Activated effector memory CD4-positive, alpha-beta T cell treated with anti-CD3 and anti-CD28 coated beads, Interleukin-2, amount 50 U/mL, for 16 hours (primary cell): ENCODE measurements at places on chromosomes 4 and X.

DNA sequence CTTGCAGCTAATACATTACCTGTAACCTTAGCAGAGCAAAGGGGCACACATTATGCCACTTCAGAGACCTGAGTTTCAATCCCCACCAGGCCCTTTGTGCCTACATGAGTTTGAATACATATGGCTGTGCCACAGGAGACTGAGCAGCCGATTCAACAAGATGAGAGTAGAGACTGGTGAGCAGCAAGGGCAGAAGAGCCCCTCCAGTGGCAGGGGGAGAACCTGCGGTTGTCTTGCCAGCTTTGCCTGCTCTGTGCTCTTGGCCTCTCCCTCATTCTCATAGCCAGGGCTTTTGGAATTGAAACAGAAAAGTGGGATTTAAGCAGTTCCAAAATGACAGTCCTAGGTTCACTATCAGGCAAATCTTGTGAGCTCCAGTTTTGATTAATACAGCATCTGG, 52.3 kb upstream of the CLNK start:
- no peak for DNase-seq

- DNase-seq: no peak
Measured at GRCh38 chr4:88752754-88753153, 55.1 kb upstream of the NAP1L5 start.

- no peak for DNase-seq
Measured at GRCh38 chr4:88419874-88420273, 37.0 kb upstream of the HERC5 start.

DNA sequence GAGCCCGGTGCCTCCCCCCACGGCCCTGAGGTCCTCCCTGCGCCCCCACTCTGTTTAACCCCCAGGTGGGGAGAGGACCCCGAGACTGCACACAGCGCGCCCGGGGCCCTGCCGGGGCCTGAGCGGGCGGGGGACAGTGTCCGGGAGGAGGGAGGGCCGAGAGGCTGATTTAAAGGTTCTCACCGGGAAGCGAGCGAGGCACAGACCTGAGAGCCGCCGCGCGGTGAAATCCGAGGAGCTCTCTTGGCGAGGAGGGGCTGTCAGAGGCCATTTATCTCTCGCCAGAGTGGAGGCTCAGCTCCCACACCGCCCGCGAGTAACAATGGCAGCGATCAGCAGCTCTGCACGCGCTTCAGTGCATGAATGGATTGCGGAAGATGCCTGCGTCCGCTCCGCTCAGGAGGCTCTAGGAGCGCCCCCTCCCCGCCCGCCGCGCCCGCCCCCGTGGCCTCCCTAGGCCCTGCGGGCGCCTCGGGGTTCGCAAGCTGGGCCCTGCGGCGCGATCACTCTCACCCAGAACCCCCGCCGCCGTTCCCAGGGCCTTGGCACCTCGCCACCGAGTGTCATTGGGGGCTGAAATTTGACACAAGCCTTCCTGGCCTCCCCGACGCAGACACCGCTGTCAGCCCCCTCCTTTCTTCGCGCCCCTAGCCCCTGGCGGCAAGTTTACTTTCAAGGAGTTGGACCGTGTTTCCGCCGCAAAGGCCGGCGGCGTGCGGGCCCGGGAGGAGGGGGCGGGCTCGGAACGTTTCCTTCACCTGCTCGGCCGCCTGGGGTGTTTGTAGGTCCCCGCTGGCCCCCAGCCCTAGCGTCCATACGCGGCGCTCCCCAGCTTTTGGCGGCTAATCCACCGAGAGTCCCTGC, 48.7 kb upstream of the BCOR start:
- peak; percentile 73 for DNase-seq

DNA sequence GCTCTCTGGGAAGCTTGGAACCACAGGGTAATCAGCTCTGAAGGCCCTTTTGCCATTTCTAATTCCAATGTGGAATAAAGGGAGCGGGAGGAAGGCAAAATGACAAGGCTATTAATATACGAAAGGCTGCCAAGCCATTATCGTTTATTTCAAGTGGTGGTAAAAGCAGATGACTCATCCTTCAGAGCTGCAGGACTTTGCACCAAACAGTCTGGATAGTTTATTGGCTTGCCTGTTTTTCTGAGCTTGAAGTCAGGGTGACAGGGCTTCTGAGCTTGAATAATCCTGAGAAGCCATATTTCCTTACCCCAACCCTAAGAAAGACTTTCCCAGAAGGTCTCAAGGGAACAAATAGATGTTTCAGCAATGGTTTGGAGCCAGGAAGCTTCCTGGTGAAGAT, 7.7 kb upstream of the GABRE start:
- no peak for DNase-seq

DNA sequence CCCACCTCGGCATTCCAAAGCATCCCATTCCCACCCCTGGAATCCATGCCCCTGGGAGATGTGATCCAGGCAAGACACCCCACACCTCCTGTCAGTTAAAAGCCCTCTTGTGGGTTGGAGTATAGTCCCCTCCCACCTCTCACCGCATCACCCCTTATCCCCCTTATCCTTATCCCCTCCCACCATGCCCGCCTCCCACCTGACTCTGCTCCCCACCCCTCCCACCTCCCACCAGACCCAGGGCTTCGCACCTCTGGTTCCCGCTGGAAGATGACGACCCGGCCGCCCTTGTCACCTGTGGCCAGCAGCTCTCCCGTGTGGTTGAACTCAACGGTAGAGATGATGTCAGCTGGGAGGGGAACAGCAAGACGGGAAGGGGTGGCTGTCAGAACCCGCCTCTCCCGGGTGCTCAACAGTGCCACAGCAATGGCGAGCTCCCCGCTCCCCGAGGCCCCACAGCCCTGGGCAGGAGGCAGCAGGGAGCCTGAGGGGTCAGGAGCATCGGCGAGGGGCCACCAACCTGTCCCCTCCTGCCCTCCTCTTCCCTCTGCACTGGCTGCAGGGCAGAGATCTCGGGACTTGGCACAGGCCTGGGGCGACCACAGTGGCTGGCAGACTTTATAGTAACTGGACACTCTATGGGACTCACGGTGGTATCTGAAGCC, 91.5 kb downstream of the PPP2R2C start:
- no peak for DNase-seq

DNA sequence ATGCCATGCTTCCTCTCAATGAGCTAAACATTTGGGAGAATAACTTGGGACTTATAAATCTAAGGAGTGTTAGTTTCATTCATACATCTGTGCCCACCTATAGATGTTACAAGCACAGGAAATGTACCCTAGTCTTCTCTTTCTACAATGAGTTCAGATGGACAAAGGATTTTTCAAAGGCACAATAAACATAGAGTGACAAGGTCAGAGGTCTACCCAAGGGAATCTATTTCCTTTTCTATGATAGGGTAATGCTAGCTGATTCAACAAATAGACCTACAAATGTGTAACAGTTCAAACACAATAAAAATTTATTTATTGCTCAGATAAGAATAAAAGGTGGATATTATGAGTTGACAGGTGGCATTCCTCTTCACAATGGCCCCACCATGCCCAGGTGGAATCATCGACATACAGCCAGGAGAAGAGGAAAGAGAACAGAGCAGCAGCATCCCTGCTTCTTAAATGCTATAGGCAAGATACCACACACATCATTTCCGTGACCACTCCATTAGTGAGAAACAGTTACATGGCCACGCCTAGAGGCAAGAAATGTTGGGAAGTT, 421.8 kb downstream of the HNRNPD start:
- DNase-seq: no peak

DNA sequence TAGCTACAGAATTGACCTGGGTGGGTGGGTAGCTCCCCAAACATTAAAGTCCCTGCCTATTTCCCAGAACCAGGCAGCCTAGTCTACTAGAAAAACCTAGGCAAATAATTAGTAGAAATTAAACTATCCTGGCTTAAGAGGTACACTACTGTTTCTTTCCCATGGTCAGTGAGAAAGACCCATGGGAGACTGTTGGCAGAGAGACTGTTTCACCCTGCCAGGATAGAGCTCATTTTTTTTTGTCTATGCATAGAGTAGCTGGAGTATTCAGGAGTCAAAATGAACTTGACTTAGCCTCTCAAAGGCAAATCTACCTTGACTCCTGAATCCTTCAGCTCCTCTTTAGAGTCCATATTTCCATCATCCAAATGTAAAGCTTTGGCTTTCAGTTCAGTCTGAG, 107.0 kb upstream of the AR start:
- DNase-seq: no peak

DNA sequence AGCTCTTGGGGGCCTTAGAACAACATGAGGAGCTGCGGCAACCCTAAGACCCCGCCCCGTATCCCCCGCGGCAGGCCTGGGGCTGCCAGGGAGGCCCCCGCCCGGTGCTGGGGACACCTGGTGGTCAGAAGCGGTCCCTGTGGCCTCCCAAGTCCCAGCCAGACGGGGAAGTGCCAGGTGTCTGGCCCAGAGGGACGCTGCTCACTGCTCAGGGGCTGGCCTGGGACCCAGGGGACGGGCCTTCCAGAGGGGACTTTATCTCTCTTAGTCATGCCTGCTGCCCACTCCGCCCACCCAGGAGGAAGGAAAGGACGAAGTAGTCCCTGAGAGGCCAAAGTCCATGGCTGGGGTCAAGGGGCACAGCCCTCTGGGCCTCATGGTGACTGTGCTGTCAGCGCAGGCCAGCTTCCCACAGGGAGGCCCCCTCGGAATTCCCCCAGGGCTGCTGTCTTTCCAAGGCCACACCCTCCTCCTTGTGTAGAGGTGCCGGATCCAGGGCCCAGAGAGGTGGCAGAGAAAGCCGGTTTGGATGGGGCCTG, 31.0 kb upstream of the HTRA3 start:
- no peak for DNase-seq

DNA sequence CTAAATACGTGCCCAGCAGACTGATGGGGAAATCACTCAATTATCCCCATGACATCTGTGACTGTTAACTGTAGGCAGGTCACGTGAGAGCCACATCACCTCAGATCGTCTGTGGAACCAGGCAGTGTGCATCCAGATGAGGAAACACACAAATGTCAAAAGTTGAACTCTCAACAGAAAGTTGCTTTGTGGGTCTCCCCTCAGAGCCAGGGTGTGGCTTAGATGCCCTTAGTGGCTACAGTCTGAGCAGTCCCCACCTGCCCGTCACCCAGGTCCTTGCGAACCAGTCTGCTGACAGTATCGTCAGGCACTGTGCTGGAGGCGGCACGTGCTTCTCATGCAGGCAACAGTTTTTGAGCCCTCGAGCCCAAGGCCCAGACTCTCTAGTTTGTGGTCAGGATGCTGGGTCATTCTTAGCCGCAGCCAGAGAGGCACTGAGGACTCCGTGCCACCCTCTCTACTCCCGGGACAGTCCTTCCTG, 10.8 kb downstream of the TMEM187 start:
- peak; percentile 63 for DNase-seq

GRCh38 chr4:26275281-26275680, 45.5 kb upstream of the RBPJ start:
- no peak for DNase-seq

- no peak for DNase-seq
Measured at GRCh38 chr4:182582245-182582644, 334.9 kb downstream of the DCTD start.

GRCh38 chr4:39415678-39416283, 9.1 kb downstream of the KLB start:
- DNase-seq: no peak

DNA sequence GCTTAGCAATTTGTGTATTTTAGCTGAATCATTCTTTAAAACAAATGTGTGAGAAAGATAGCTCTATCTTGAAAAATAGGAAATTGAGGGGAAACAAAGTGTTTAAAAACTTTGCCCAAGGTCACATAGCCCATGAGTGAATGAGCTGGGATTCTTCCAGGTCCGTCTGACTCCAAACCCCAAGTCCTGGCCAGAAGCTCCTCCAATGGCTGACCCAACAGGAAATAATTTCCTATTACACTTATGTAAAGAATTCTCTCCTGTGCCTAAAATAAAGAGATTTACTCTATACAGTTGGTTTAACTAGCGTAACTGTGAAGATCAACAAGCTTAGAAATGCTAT, 287.6 kb downstream of the ARHGAP24 start:
- DNase-seq: no peak

DNA sequence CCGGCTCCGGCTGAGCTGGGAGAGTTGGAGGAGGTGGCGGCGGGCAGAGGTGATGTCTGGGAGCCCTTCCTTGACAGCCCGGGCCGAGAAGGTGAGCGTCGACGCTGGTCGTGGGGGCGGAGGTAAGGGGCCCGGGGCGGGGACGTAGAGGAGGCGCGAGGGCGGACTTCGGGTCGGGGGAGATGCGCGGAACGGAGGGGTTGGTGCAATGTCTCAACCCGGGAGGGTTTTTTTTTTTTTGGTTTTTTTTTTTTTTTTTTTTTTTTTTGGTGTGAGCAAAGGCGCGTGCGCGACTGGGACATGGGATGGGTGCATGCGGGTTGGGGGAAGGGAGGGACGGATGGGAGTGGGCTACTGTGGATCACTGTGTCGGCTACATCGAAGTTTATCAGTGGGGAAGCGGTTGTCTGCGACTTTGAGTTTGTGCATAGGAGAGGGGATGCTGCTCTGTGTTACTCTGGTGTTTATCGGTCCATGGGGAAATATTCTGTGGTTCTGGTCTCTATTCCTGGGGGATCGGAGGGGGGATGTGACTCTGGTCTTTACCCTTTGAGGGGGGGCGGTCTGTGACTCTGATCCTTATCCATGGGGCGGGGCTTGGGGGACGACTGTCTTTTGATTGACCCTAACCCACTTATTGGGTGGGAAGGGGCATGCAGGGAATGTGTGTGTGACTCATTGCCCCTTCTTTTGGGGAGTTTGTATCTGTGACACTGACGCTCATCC, 537 bp downstream of the RBM10 start:
- DNase-seq: no peak

- no peak for DNase-seq
Measured at GRCh38 chr4:159178151-159178546, 75.3 kb downstream of the RAPGEF2 start.

GRCh38 chr4:153119626-153120025, 84.6 kb upstream of the TRIM2 start:
- no peak for DNase-seq
